ENCODE measurements at places on chromosomes 2 and 18.

DNA sequence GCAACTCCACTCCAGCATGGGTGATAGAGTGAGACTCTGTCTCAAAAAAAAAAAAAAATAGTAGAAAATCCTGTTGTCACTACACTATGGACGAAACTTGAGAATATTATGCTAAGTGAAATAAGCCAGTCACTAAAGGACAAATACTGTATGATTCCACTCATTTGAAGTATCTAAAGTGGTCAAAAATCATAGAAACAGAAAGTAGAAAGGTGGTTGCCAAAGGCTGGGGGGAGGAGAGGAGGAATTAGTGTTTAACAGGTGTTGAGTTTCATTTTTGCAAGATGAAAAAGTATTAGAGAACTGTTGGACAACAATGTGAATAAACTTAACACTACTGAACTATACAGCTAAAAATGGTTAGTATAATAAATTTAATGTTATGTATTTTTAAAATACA, 18.8 kb upstream of the RMP24 start:
- DNase-seq: no peak

GRCh38 chr2:10541775-10542432, 93.8 kb upstream of the ODC1 start:
- no peak for DNase-seq

DNA sequence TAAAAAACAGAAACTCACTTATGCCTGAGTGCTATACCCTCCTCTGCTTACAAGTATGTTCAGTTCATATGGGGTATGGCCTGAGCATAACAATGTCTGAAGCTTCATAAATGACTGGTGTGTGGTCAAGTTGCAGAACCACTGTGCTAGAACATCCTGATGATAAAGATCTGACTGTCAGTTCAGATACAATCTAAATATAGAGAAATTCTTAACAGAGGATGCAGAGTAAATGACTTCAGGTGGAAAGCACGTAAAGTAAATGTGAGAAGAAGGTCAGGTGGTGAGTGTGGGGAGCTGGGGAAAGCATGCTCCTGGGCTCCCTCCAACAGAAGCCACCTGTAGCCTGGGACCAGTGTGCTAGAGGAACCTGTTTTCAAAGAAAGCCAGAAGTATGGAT, 926.2 kb downstream of the TSN start:
- DNase-seq: no peak

DNA sequence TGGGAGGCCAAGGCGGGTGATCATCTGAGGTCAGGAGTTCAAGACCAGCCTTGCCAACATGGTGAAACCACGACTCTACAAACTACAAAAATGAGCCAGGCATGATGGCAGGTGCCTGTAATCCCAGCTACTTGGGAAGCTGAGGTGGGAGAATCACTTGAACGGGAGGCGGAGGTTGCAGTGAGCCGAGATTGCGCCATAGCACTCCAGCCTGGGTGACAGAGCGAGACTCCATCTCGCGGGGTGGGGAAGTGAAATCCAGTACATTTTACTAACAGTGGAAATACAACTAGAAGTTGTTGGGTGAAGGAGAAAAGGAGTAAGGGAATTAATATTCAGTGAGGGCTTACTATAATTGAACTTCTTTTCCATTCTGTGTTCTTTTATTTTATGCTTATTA, 13.2 kb upstream of the ENOSF1 start:
- DNase-seq: no peak

- no peak for DNase-seq
These were observed 57.5 kb upstream of the CPO start for GRCh38 chr2:206881708-206882410.
